ENCODE measurements at places on chromosomes 5 and 9.

GRCh38 chr9:35917261-35917660 is 8.0 kb downstream of the SPAAR start:
- no peak for DNase-seq

DNA sequence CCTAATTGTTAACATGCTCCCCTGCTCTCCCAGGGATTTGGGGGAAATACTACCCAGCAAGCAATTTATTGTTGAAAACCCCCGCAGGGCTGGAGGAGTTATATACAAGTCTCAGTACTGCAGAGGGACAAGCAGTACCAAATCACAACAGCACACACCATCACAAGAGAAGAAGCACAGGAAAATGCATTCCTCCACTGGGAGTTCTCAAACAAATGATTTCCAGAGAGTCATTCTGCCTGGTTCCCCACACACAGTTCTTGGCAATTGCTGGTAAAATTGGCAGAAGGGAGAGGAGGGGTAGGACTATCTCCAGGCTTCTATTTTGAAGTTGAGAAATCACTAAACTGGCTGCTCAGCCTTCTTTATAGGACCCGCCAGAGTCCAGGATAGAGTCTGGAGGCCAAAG is 16.8 kb downstream of the SIL1 start:
- no peak for DNase-seq

- DNase-seq = no peak
Measured at GRCh38 chr9:121199921-121200320, 1.7 kb downstream of the RAB14 start.

DNA sequence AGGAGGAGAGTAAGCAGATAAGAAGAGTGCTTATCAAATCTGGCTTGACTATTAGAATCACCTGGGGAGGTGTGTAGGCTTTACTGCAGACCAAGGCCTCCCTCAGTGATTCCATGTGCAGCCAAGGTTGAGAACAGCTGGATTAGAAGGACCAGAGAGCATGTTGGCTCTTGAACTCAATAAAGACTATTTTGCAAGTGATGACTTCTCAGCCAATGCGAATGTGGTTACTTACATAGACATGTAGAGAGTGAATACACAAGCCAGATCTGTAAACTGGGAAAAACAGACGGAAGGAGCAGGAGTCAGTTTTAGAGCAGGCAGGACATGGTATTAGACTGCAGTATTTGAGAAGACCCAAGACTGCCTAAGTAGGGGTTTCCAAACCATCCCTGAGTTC is 48.5 kb downstream of the MAMDC2 start:
- DNase-seq = no peak

- peak; percentile 86 for DNase-seq
Measured at GRCh38 chr9:34072868-34073590, 24.3 kb upstream of the UBAP2 start.

GRCh38 chr5:23639326-23639725 is 131.9 kb downstream of the PRDM9 start:
- DNase-seq = no peak

DNA sequence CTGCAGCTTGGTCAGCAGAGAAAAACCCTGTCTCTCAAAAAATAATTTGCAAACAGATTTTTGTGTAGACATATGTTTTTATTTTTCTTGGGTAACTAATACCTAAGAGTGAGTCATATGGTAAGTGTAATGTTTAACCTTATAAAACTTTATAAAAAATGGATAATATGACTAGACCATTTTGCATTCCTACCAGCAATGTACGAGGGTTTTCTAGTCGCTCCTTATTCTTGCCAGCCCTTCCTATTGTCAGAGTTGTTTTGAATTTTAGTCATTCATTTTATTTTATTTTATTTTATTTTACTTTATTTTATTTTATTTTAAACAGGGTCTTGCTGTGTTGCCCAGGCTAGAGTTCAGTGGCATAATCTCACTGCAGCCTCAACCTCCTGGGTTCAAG is 37.8 kb downstream of the RABGAP1 start:
- DNase-seq = no peak

GRCh38 chr5:69309380-69309779 is 23.2 kb downstream of the CCDC125 start:
- DNase-seq = no peak

GRCh38 chr9:21434202-21435014 is 5.8 kb upstream of the IFNA1 start:
- peak; percentile 54 for DNase-seq

- DNase-seq = no peak
Measured at GRCh38 chr5:135308752-135309151, 90.3 kb downstream of the MACROH2A1 start.

GRCh38 chr5:140340605-140341121 is 5.7 kb downstream of the HBEGF start:
- DNase-seq = peak; percentile 86

- peak; percentile 65 for DNase-seq
Measured at GRCh38 chr9:35954942-35955546, 2.9 kb downstream of the OR2S2 start.

DNA sequence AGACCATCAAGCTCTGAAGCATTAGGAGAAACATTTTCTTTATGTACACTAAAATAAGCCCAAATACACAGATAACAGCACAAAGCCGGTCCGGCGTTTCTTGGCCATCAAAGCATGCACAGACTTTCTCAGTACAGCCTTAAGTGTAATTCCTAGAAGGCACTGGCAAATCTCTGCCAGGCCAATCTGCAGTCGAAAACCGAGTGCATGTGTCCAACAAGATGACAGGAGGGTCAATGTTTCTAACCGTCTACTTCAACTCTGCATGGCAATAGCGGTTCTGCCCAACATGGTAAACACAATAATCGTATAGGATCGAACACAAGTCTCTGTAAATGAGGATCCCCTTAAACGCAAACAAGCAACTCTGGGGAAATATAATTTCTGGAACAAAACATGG is 1.1 kb downstream of the ARL15 start:
- no peak for DNase-seq

DNA sequence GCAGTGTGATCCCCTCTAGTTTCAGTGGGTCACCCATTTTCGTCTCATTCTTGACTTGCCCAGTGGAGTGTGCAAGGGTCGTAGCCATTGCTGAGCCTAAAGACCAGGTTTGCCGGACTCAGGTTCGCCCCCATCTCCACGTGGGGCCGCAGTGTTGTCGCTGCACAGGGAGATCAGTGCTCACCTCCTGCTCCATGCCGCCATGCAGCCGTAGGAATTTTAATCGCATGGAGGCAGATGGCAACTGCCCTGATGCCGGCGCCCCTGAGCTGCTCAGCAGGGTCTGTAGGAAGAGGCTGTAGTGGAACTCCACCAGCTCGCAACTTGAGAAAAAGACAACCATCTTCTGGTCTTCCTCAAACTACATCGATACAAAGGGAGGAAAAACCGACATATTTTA is 24.1 kb downstream of the DDX31 start:
- DNase-seq = no peak

DNA sequence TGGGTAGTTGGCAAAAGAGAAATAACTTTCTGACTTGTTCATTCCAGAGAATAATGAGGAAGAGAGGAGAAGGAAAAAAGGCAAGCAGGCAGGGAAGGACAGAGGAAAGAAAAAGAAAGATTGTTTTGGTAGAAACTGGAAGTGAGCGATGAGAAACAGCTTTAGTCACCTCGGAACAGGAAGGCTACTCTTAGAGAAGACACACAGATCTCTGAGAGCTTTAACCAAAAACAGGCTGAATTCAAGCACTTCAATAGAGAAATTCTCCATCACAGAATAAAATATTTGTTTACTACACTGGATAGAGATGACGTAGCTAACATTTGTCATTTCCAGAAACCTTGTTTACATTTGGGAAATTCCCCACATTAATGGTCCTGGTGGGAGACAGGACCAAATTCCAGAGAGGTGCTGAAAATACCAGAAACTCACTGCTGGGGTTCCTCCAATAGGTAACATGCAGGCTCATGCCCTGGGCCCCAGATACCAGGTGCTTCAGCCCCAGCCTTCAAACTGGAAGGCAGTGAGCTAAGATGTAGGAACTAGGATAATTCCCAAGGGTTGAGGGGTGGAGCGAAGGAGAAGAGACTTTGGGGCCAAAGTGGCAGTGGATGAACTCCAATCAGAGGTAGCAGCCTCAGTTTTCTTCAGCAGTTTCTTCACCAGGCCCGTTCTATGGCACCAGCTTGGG is 227.7 kb upstream of the GRAMD2B start:
- no peak for DNase-seq

GRCh38 chr9:3969590-3970260 is 330.1 kb downstream of the GLIS3 start:
- no peak for DNase-seq

DNA sequence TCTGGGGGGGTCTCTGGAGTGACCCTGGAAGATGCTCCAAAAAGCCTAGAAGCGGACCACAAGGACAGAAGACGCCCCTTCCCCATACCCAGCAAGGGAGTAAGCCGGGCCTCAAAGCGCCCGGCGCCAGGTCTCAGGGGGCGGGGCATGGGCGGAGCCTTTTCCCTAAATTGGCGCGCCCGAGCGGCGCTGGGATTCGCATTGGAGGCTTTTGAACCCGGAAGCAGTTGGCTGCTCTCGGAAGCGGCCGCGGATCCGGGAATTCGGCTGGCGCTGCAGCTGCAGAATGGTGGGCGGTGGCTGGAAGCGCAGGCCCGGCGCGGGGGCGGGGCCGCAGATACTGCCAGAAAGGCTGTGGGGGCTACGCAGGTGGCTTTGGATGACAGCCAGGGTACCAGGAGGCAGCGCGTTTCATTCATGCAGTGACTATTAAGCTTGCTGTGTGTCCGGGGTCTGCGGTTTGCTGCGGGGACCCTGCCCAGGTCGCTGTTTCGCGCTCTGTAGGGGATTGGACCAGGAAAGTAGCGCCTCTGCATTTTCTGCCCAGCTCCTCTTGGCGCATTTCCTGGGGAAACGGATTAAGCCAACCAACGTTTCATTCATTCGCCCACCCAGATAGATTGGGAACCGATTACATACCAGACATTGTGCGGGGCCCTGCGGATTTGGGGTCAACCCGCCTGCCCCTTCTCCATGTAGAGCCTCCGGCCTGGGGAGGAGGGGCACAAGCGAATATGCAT is 83.0 kb upstream of the FREM1 start:
- no peak for DNase-seq

GRCh38 chr5:102231693-102232619 is 64.1 kb downstream of the SLCO4C1 start:
- no peak for DNase-seq

GRCh38 chr9:114273461-114273881 is 49.4 kb upstream of the ORM1 start:
- DNase-seq = no peak

DNA sequence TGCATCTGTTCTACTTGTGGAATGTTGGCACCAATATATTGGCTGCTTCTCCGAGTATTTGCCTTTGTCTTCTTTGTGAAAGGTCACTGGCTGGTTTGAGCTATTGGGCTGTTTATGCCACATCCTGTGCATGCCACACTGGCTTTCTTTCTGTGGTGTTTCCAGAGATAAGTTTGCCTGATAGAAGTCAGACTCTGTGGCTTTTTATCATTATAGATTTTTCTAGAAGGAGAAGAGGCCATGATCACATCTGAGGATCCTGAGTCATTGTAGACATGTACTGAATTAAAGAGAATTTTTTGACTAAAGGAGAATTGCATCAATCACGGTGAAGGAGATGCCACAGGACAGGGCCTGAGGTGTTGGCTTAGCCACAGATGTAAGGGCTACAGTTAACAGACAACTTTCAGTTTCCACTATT is 26.5 kb upstream of the CDKN2B start:
- no peak for DNase-seq

DNA sequence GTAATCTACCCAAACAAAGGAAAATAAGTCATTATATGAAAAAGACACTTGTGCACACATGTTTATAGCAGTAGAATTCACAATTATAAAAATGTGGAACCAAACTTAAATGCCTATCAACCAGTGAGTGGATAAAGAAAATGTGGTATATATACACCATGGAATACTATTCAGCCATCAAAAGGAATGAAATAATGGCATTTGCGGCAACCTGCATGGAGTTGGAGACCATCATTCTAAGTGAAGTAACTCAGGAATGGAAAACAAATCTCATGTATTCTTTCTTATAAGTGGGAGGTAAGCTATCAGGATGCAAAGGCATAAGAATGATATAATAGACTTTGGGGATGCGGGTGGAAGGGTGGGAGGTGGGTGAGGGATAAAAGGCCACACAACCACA is 34.6 kb downstream of the SLC12A2 start:
- DNase-seq = no peak

DNA sequence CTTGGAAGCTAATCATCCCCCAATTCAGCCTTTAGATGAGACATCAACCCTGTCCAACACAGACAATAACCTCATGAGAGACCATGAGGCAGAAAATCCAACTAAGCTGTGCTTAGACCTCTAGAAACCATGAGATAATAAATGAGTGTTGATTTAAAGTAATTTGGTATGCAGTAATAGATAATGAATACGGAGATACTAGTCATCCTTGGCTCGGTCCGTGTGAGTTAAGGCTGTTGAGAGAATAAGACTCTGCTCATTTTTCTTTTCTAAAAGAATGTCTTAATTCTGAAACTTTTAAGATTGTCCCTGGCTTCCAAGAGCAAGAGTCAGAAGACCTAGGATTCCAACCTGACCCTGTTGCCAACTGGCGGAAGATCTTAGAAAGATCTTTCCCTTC is 6.1 kb downstream of the TNC start:
- DNase-seq = no peak

- peak; percentile 76 for DNase-seq
Measured at GRCh38 chr9:15306757-15307522, at the start of gene TTC39B. TTC39B (minus strand) TSS chr9:15307216; CDS start chr9:15307125, 91 bp downstream.

DNA sequence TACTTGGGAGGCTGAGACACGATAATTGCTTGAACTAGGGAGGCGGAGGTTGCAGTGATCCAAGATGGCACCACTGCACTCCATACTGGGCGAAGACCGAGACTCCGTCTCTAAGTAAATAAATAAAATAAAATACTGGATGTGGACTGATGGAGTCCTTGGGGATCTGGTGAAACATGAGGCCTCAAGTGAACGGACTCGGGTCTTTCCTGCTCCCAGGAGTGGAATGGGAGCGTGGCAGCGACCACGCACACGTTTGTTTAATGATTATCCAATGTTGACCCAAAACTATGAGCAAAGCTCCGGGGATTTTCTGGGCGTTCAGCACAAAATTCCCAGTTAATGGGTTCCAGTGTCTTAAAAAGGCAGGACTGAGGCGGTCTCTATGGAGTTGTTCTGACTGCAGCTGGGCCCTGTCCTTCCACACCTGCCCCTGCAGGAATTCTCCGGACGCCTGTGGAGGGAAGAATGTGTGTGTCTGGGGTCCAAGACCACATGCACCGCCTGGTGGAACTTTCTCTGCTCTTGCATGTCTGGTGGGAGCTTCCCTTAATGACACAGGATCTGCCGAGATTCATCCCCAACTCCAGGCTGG is 26.6 kb downstream of the NEK6 start:
- no peak for DNase-seq

DNA sequence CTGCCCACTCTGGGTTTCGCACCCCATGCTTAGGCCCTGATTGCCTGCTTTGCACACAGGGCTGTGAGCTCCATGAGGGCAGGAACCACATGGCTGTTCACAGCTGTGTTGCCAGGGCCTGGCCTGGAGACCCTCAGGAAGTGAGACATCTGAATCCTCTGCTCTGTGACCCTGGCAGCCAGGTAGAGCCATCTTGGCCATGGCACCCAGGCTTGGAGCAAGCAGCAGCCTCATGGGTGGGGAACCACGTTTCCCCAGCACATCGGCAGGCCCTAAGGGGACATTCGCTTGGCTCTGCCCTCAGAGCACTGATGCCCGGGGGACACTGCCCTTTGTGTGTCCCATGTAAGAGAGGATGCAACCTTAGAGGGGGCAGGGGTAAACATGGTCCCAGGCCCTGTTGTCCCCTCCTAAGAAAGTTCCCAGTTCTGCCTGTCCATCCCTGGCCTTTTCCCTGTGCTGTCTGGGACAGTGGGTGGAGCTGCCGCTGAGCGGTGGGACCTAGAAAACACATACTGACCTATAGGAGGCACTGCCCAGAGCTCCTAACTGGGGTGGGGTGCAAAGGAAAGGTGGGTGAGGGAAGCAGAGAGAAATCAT is 144.1 kb upstream of the IER5L start:
- DNase-seq = no peak

Data from LNCaP clone FGC (cell line).